ENCODE measurements at places on chromosomes 16 and 17.

DNA sequence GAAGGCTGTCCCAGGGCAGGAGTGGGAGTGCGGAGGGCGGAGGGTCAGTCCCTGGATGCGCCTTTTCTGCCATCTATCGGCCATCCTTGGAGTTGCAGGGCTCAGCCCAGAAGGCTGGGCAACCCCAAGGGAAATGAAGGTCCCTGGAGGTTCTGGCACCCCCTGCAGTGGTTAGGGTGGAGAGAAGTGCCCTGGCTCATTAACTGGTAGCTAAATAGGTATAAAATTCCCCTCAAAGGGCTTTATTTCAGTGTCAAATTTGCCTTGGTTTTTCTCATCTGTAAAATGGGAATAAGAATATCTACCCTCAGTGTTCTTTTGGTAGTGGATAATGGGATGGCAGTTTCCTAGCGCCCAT, 22.4 kb downstream of the C17orf75 start:
- DNase-seq: peak; percentile 81

DNA sequence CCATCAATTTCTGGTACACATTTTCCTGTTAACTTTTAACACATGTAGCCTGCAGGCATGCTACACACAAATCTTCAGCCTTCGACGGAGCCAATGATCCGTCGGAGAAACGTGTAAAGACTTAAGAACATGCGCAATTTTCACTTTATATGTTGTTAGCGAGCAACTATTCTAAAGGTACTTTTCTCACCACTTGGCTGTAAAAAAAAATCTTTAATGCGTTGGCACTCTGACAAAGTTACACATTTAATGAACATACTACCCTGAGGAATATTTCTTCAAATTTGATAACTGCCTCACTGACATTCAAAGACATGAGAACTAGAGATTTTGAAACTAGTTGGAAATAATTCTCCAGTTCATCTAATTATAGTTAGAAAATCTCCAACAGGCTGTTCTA, 507.5 kb upstream of the SALL1 start:
- no peak for DNase-seq

GRCh38 chr16:47949276-47949675, 206.5 kb downstream of the ABCC12 start:
- no peak for DNase-seq

GRCh38 chr17:306536-307294, 45.9 kb downstream of the RPH3AL start:
- DNase-seq: no peak

- no peak for DNase-seq
Observed at GRCh38 chr17:30573603-30574175, 96.5 kb downstream of the GOSR1 start.

- no peak for DNase-seq
Observed at GRCh38 chr16:82834151-82834815, 207.5 kb downstream of the CDH13 start.

DNA sequence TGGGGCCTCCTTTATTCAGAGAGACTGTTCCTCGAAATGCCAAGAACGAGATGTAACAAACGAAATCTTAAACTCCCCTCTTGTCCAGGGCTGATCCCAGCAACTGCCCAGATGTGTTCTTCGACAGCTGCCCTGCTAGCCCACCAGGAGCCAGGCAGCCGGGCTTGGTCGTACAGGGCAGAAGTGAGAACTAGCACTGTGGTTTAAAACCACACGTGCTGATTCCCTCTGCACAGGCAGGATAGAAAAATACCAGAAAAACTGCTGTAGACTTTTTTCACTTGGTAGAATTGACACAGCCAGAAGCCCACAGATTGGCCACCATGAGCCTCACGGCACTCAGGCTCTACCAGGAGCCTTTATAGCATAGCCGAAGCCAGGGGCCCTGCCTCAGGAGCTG, 33.1 kb downstream of the PLD6 start:
- DNase-seq: no peak

GRCh38 chr16:70391446-70391845, 44.7 kb downstream of the DDX19A start:
- DNase-seq: no peak

GRCh38 chr17:31550389-31551056, 159.0 kb downstream of the RAB11FIP4 start:
- no peak for DNase-seq

GRCh38 chr16:886802-887731, 83.7 kb downstream of the LMF1 start:
- no peak for DNase-seq

- no peak for DNase-seq
Observed at GRCh38 chr17:59355030-59355701, 23.7 kb downstream of the YPEL2 start.

- peak; percentile 91 for DNase-seq
Observed at GRCh38 chr16:66270333-66270927, 96.1 kb upstream of the CDH5 start.

- peak; percentile 61 for DNase-seq
Observed at GRCh38 chr17:1714980-1715802, 5.0 kb upstream of the TLCD2 start.

DNA sequence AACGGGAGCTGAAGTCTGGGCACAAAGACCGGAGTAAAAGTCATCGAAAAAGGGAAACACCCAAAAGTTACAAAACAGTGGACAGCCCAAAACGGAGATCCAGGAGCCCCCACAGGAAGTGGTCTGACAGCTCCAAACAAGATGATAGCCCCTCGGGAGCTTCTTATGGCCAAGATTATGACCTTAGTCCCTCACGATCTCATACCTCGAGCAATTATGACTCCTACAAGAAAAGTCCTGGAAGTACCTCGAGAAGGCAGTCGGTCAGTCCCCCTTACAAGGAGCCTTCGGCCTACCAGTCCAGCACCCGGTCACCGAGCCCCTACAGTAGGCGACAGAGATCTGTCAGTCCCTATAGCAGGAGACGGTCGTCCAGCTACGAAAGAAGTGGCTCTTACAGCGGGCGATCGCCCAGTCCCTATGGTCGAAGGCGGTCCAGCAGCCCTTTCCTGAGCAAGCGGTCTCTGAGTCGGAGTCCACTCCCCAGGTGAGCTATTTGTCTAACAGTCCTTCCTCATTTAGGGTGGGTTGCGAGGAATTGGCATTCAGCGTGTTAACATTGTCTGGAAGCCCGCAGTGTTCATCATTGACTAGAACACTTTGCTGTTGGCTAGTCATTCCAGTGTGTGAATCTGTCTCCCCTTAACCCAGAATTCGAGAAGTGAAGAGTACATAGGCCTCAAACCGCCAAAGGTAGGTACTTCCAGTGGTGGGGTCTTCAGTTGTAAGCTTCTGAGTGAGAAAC, 1.5 kb downstream of the CDK12 start:
- DNase-seq: peak; percentile 25

GRCh38 chr16:66850115-66850815, 6.1 kb downstream of the CA7 start:
- no peak for DNase-seq

DNA sequence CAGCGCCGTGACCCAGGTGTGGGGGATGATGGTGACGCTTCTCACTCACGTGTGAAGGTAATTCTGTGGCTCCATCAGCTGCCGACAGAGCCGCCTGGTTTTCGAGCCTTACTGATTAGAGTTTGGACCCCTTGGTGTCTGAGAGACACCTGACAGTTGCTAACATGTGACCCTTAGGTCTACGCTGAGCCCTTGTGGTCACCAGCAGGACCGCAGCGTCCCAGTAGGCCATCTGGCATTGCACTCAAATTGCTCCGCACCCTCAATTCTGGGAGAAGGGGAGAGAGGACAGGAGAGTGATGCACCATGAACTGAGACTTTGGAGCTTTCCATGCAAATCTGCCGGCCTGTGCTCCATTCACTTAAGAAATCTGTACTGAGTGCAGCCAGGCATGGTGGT, 2.5 kb downstream of the FLYWCH1 start:
- no peak for DNase-seq

DNA sequence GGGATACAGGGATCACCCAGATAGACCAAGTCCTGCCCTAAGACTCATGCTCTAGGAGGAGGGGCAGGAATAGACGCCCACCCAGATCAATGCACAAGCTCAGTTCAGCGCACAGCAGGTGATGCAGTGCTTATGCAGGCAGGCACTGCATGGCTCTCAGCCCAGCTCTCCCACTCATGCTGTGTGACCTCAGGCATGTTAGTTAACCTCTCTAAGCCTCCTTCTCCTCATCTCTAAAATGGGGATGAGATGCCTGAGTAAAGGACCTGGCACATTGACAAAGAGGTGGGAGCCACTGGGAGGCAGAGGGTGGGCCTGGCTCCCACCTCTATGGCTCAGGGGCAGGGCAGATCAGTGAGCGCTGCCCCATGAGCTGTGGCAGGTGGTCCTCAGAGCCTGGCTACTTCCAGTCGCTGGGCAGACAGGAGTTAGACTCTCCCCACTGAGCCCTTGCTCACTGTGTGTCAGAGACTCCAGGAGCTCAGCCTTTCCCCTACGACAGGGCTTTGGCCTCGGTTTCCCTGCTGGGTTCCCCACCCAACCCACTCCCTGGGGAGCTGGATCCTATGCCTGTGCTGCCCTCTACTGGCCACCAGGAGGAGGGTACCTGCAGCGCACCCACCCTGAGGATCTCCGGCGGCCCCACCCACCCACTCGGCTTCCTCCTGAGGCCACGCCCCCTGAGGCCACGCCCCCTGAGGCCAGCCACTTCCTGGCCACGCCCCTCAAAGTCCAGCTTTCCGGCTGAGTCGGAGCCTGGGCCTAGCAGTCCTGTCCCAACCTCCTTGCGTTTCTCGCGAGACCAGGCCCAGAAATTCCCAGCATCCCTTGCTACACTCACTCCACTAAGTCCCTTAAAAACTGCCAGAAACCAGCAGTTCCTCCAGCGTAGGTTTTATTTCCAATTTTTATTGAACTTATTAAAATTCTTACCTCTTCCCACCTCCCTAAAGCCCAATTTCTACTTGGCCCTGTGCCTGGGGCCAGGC, 196.1 kb downstream of the GSG1L start:
- DNase-seq: peak; percentile 99

GRCh38 chr16:16083421-16084156, 134.2 kb downstream of the ABCC1 start:
- peak; percentile 66 for DNase-seq

- DNase-seq: no peak
Observed at GRCh38 chr17:78664476-78665386, 87.5 kb upstream of the DNAH17 start.

DNA sequence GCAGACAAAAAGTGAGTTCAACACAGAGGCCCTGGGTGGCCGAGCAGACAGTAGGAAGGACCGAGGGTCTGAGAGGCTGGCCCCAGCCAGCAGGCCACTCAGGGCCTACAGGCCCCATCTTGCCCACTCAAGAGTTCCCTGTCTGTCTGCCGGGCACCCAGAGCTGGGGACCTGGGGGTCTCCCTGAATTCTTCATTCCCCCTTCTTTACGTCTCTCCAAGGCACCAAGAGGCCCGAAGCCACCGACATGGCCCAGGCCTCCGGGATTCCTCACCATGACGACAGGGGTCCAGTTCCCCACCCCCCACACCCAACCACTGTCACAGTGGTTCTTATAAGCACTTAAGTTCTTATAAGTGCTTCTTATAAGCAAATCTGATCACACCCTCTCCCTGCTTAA, 49.2 kb downstream of the NOS2 start:
- no peak for DNase-seq

DNA sequence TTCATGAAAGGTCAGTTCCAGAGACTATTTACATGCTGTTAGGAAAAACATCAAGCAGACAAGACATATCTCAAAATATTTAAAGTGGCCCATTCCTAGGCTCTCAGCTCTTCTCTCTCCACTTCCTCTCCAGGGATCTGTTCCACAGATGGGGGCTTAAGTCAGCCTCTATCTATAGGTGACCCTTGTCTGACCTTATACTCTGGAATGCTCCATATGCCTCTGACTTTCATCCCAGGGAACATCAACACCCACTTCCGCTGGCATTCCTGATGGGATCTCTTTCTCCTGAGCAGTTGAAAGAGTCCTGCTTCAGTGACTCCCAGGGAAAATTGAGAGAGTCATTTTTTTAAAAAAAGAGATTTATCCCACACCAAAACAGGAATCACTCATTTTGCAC, 11.5 kb upstream of the WIPI1 start:
- DNase-seq: no peak

- DNase-seq: peak; percentile 69
Observed at GRCh38 chr17:732067-732901, at the start of gene TLCD3A. Gene TLCD3A, plus strand, starts transcription at chr17:732596. Its CDS starts 52 bp downstream, at chr17:732648.

DNA sequence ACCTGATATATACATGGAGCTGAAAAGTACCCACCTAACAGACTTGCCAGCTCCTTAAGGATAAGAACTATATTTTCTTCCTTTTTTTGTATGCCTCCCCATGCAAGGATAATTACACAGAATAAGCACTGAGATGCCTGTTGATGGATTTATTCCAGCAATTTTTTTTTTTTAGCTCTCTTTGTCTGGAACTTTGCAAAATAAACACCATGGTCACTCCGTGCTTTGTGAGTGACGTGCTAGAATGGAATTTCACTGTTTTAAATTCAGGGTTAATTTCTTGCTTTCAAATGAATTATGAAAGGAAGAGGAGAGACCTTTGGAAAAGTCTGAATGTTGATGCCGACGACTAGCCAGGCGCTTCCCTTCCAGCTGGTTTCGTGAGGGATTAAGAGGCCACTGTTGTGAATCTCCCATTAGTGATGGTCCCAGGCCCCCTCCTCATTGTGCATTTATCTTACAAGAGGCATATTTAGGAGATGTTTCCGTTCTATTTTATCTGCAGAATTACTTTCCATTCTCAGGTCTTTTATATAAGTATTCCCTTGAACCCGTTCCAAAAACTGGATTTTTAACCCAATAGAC, 529.1 kb downstream of the WWOX start:
- DNase-seq: no peak

GRCh38 chr17:36470499-36470898, 16.0 kb upstream of the ZNHIT3 start:
- DNase-seq: no peak

DNA sequence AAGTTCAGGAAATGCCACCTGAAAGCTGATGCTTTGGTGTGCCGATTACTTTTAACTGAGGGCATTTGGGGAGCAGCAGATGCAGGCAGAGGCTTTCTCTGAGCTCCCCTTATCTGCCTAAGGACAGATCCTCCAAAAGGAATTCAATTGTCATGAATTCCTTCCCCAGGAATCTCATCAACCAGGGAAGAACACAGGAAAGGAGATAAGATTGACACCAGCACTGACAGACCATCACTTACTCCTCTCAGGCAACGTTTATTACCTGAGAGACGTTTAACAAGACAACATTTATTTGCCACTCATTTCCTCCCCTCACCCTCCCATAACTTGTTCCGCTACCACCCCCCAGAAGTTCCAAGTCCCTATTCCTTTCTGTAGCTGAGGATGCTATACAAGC, 17.6 kb upstream of the CDRT4 start:
- no peak for DNase-seq

GRCh38 chr17:76643553-76644148, at the start of gene ST6GALNAC1:
Gene ST6GALNAC1, minus strand, starts transcription at chr17:76643757. Its CDS starts 119 bp downstream, at chr17:76643638.
- peak; percentile 72 for DNase-seq

- DNase-seq: no peak
Observed at GRCh38 chr16:79362300-79362970, 238.1 kb downstream of the MAF start.

Measured in K562 (cell line).